ENCODE measurements at places on chromosomes 1 and 21.
A peak's percentile ranks its signal among the peaks of the same experiment; 100 is the strongest.

DNA sequence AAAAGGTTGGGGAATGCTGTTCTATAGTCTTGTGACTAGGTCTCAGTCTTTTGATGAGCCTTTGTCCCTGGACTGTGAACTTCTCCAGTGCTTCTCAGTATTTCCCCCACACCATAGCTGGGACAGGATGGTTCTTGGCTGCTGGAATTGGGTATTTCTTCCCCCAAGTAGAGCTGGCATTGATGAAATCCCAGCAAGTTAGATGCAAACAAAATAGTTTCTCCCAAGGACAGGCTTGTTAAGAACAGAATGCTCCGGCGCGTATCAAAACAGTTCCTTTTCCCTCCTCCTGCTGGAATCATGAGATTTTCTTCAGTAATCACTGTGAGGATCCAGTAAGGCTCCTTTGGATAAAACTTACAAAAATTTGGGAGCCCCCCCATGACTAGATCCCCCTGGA lies 162.6 kb downstream of the PIK3R3 start:
- DNase-seq: no peak

DNA sequence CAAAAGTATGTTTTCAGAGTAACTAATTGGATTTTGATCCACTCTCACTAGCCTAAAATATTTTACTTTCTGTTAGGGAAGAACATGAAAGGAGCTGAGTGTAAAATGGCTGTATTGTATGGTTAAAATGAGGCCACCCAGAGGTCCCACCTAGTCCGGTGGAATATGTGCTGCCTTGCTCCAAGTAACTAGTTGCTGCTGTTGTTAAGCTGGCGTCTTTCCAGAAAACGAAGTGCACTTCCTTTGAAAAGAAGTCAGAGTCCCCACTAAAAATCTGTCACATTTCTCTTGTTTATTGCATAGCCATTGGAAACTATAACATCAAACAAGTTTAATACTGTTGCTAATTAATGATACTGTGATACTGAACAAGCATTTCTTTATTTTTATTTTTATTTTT lies 3.2 kb downstream of the SLC25A33 start:
- DNase-seq: no peak

- DNase-seq: no peak
Observed at GRCh38 chr1:175410560-175410959, 218.0 kb upstream of the KIAA0040 start.

DNA sequence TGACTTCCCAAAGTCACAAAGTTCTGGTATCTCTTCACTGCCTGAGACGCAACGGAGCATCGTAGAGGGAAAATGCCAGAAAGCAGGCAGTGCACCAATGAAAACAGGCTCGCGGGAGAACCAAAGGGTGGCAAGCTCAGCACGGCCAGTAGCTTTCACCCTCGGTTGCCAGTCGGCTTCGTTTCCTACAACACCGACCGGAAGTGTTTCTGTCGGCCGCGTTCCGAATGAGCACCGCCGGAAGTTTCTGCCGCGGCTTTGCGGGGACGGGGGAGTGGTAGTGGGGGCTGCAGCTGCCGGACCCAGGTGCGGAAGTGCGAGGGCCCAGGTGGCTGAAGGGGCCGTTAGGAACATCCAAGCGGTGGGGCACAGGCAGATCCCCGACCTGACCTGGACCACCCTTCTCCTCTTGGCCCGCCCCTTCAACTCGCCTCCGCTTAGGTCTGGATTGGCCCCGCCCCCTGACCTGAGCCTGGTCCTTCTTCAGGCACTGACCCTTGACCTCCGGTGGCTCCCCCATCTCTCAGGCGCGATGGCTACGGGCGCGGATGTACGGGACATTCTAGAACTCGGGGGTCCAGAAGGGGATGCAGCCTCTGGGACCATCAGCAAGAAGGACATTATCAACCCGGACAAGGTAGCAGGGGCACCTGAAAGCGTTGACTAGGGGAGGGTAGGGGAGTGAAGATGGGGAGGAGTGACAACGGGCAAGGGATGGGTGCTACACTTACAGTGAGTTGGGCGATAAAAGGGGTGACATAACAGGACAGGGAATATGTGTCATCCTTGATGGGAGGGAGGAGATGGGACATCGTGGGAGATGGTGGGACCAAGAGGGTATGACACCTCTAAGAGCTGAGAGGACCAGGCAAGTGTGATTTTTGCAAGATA lies at the start of gene DMAP1:
Gene DMAP1 (plus strand): TSS at position 250 of the 891 bp plus-strand sequence. CDS start 283 bp downstream, at position 533.
- DNase-seq: peak; percentile 84

- DNase-seq: no peak
Observed at GRCh38 chr1:214213136-214213535, 67.8 kb upstream of the SMYD2 start.

Data from immature natural killer cell (primary cell).